Frontal cortex (tissue), 4 donors: ENCODE measurements at places on chromosomes 6 and 20. TPM values are rescaled to one million over a fixed set of nuclear protein-coding genes. Genes with fewer than 3 reads are reported as not detected.
A peak's percentile ranks its signal among the peaks of the same experiment; 100 is the strongest.

TREML1 gene
- total RNA-seq: 0.41 TPM

DNA sequence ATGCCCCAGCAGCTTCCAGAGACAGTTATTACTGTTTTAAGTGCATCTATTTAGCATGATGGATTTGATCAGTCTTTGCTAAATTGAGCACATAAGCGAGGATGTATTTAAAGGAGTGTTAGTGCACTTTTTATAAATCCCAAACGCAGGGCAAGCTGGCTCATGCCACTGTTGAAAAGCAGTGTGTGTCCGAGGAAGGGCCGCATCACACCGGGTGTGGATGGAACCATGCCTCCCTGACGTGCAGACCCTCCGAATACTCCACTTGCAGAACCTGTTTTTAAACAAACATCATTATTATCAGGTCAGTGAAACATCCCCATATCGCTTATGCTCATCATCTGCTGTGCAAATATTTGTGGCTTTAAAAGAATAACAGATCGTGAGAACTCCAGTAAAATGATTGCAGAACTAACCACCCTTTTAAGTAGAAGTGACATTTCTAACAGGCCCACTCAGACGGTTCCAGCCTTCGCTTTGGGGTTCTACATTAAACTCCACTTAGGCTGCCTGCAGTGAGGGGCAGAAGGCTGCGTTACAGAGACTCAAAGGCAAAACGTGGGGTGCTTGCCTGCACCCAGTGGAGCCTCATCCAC lies 190.1 kb downstream of the CDH4 start:
- DNase-seq: no peak

GRCh38 chr20:23122321-23122720 lies 36.2 kb upstream of the CD93 start:
- no peak for DNase-seq

ADGRG6 gene
- total RNA-seq: 9.8 TPM

GRCh38 chr6:68777956-68778355 lies 142.9 kb downstream of the ADGRB3 start:
- no peak for DNase-seq

- no peak for DNase-seq
Measured at GRCh38 chr6:123575188-123575587, 61.6 kb downstream of the TRDN start.

WFDC10B gene
- not detected for total RNA-seq

DNA sequence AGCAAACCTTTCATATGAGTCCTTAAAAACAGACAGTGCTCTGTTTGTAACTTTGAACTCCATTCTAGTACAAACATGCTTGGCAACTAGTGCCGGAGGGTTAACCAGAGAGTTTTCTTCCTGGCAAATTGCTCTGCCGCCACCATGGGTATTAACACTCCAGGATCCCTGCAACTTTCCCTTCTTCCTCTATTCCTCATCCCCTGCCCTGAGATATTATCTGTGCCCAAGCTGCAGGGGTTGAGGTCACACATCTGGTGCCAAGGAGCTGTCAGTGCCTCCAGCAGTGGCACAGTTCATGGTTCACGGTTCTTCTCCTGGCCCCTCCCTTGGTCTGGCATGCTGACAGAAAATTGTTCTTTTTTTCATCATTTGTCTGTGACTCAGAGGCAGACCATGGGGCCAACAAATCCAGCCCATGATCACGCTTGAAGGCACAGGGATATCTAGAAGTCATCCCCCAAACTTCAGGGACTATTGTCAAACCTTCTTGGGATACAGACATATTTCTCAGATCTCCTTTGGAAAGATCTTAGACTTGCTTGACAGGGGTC lies 77.5 kb downstream of the ATXN1 start:
- no peak for DNase-seq

- DNase-seq: peak; percentile 34
Measured at GRCh38 chr20:50193199-50193835, 2.7 kb downstream of the CEBPB start.

DNA sequence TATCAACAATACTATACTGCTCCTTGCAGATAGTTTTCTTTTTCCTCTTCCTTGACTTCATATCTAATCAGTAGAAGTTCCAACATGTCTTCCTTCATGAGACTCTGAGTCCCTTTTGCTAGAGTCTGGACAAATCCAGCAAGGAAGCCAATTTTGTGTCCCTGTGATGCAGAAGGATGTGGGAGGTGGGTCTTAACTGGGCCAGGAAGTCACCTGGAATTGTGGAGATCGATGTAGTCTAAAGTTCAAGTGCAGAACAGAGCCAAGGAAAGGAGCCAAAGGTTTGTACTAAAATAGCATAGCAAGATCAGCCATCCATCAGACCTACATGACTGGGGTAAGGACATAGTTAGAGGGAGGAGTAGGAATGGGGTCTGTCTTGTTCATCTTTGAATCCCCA lies 37.6 kb downstream of the SPTLC3 start:
- no peak for DNase-seq

TMEM14B gene
- 58.3 TPM for total RNA-seq

LIN28B gene
- 0.41 TPM for total RNA-seq

GRCh38 chr6:99613409-99613704 lies 6.7 kb downstream of the PRDM13 start:
- no peak for DNase-seq

DNA sequence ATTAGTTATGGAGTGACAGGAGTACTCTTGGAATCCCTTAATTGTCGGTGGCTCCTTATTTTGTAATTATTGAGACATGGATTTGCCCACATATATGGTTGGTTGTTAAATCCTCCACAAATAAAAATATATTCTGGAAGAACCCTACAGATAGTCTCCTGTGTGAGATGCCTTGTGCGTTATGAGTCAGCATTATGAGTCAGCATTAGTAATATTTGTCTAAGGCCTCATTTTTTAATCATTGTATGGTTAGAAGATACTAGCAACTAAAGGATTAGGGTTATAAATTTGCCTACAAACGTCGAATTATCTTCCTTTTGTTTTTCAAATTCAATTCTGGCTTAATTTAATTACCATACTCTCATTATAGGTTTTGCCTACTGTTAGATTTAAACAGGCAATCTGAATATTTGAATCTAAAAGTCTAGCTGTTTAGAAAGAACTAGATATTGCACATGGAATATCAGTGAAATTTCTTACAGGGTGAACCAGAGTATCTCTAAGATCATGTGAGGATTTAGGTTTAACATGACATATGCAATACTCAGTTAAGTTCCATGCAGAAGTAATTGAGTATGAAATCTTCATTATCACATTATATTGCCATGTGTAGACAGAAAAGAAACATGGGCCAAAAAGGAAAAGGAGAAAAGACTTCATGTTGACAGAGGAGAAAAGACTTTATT lies 5.9 kb downstream of the C6orf58 start:
- DNase-seq: no peak

SNRPB2 gene
- 71.7 TPM for total RNA-seq

MYH7B gene
- not detected for total RNA-seq

GATA5 gene
- not detected for total RNA-seq

ANKS1A gene
- total RNA-seq: 12.2 TPM

DNA sequence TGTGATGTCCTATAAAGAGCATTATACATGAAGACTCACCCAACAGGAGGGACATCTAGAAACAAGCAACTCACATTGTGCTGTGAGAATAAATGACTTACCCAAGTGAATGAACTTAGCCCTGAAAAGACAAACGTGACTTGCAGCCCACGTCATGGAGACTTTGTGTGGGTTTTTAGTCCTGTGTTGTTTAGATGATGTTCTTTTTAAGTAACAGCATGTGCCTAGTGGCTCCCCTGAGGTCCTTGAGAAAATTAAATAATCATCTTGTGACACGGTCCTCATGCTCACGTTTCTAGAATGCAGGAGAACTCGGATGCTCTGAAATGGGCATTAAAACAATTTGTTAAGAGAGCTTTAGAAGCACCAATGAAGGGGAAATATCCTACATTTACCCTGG lies 165.1 kb downstream of the SASH1 start:
- DNase-seq: no peak

FAM83B gene
- total RNA-seq: 0.41 TPM

SNAP91 gene
- total RNA-seq: 108 TPM

DNA sequence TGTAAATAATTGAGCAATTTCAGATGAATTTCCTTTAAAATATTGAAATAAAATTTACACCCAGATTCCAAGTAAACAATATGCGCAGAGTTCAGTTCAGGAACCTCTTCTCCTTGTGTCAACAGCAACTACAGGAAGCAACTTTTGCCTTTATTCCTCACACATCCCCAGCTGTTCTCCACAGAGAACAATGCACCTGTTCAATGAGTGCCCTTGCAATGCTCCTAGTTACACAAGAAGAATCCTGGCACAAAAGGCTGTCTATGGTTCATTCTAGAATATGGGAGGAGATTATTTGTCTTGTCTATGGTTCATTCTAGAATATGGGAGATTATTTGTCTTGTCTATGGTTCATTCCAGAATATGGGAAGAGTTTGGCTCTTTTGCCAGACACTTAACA lies 454.9 kb downstream of the BTBD3 start:
- no peak for DNase-seq

CFB gene
- total RNA-seq: 0.82 TPM

GRCh38 chr6:170134471-170135440 lies 156.1 kb downstream of the DLL1 start:
- DNase-seq: no peak

MYB gene
- 2.9 TPM for total RNA-seq

NHSL1 gene
- total RNA-seq: 71.3 TPM

DNA sequence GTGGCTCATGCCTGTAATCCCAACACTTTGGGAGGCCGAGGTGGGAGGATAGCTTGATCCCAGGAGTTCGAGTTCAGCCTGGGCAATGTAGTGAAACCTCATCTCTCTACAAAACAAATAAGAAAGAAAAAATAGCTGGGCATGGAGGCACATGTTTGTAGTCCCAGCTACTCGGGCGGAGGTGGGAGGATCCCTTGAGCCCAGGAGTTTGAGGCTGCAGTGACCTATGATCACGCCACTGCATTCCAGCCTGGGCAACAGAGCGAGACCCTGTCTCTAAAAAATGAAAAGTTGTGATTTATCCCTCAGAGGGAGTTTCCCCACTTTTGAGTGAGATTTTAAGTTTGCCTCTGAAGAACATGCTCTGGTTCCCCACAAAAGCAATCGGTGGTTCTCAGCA lies 17.4 kb upstream of the BMP7 start:
- no peak for DNase-seq
